ENCODE measurements at places on chromosomes 13 and 19.

DNA sequence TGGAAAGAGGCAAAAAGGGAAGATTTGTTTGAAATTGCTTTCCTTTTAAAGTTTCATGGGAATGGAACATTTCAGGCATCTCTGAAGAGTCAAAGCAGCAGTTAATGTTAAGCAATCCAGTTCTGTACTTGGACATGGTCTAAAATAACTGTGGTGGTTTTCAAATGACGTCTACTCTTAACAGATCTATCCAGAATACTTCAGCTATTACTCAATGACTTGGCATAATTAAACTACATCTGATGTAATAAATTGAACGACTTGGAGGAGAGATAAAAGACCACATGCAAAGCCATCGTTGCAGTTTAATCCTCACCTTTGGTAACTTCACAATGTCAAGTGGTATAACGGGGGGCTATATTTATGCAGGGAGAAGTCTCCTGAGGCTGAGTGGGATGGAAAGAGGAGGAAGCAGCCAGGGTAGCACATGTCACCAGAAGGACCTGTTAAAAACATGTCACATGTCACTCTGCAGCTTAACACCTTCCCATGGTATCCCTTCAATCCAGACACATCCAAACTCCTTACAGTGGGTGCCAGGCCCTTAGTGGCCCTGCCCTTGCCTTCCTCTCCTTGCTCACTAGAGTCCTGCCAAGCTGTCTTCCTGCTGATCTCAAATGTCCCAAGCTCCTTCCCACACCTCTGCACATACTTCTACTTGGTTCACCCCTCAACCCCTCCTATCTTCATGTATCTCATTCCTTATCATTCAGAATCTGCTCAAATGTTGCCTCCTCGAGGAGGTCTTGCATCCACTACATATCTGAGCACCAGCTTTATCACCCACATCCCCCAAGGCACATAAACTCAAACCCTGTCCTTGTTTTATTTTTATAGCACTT lies 327.8 kb downstream of the SUCLA2 start:
- no peak for DNase-seq

DNA sequence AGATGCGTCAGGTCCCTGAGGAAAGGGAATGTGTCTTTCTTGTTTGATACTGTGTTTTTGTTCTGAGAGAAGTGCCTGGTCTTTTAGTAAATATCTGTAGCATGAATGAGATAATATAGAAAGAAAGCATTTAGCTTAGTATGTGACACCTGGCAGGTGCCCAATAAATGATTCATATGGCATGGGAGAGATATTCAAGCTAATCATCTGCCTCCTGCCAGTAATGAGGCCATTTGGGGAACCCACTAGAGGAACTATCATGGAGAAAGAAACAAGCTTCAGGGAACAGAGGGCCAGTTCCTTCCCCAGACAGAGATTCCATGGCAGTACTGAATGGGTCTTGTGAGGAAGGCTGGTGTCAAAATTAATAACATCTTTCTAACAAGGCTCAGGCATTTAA lies 603.9 kb downstream of the DCT start:
- DNase-seq, result no peak

DNA sequence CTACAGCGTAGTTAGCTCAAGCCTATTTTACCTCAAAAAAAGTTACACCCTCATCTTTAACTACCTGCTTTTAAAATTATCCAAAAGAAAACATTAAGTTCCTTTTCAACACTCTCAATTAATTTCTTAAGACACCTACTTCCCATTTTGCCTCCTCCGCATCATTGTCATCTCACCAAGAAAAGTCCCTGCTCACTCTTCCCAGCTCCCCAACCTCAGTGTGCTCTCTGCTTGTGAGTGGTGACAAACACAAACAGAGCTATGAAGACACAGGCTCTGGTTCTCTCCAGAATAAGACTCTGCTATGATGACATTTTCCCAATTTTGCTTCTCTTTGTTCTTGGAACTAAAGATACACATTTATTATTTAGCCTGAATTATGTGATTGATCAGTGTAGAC lies 385.1 kb upstream of the HTR2A start:
- DNase-seq, result no peak

GRCh38 chr13:26343816-26344215 lies 89.9 kb downstream of the CDK8 start:
- no peak for DNase-seq

DNA sequence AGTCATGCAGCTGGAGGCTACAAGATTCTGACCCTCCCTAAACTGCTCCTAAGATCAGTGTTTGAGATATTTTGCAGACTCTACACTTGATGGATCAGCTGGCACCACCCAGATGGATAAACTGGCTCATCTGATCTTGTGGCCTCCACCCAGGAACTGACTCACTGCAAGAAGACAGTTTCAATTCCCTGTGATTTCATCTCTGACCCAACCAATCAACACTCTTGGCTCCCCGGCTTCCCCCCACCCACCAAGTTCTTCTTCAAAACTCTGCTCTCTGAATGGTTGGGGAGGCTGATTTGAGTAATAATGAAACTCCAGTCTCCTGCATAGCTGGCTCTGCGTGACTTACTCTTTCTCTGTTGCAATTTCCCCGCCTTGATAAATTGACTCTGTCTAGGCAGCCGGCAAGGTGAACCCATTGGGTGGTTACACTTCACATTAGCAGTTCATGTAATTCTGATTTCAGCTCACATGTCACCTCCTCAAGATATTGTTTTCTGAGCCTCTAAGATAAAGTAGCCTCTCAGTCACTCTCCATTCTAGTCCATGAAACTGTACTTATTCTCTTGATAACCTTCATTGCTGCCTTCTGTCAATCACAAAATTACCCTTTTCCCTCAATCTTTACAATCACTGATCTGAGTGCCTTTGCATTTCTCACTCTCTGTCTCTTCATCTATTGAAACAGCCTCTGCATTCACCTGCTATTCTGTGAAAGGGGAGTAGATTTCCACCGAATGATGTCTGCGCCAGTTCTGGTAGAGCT lies 9.9 kb upstream of the FPR3 start:
- DNase-seq, result no peak

- DNase-seq, result no peak
These were observed 194.4 kb downstream of the UQCRFS1 start for GRCh38 chr19:29018542-29018941.
